Renal cortical epithelial cell (primary cell): ENCODE measurements at places on chromosomes 6 and 20. TPM values are rescaled to one million over a fixed set of nuclear protein-coding genes. Genes with fewer than 3 reads are reported as not detected.
A peak's percentile ranks its signal among the peaks of the same experiment; 100 is the strongest.

DNA sequence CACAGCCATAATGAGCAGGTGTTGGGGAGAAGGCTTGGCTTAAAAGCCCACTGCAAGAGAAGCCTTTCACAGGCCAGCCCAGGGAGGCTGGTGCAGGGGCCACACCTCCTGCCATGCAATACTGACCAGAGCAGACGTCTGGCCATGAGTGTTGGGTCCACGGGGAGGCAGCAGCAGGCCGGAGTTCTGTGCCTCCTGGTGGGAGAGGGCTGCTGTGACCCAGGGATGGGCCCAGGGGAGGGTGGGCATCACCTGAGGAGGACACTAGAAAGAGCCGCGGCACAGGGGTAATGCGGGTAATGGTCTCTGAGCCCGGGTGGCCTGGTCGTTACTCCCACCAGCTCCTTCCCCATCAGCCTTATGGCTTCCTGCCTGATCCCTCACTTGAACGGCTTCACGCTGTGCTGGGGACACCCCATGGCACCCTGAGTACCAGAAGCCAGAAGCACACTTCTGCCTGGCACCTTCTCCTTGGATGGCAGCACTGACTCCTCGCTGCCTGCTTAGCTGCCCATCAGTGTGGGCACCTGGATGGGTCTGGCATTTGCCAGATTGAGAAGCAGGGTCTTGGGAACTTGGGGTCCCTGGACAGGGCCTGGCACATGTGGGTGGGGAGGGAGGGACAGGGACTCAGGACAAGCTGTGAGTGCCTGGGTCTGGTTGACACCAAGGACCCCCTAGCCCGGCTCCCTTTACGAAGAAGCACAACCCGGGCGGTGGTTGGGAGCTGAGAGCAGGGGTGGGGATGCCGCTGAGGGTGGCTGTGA is 108.8 kb downstream of the ASXL1 start:
- DNase-seq, result no peak

DNA sequence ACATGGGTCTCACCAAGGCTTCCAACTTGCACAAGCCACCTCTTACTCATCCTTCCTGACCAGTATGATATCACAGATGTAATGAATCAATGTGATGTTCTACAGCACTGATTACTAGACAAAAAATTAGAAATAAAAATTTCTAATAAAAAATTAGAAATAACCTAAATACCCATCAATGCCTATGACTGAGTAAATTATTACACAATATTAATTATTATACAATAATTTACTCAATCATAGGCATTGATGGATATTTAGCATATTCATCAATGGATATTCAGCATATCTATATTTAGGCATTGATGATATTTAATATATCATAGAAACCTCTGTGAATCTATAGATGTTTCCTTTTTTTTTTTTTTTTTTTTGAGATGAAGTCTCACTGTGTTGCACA is 43.2 kb upstream of the MBOAT1 start:
- no peak for DNase-seq

GRCh38 chr6:82951935-82952334 is 113.7 kb downstream of the UBE3D start:
- DNase-seq, result peak; percentile 7

GRCh38 chr6:24910331-24910960 is 25.3 kb downstream of the RIPOR2 start:
- DNase-seq, result no peak

DNA sequence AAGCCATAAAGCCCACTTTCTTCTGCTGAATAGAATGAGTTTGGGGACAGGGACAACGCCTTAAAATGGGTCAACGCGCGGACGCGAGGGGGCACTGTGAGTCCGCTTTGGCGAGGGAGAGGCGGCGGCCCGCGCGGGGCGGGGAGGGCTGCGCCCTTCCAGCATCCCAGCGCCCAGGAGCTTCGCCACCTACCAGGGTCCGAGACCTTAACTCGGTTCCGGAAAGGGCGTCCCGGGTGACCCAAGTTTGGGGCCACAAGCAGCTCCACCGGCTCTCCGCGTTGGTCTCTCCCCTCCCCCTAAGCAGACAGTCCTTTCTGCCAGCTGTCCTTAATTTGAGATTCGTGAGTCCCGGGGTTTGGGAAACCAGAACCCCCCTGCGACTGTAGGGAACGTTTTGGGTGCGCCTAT is 1.8 kb upstream of the SAMD5 start:
- DNase-seq, result no peak

DNA sequence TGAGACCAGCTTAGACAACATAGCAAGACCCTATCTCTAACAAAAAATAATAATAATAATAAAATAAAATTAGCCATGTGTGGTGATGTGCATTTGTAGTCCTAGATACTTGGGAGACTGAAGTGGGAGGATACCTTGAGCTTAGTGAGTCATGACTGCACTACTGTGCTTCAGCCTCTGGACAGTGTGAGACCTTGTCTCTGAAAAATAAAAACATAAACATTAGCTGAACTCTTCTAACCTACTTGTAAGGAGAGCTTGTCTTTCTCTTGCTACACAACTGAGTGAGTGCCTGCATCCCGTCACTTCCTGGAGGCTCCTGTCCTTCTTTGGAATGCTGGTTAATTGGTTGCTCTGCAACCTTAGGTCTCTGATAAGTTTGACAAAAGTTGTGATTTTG is 5.1 kb upstream of the DBNDD2 start:
- peak; percentile 26 for DNase-seq

- no peak for DNase-seq
These were observed 39.5 kb upstream of the CHRNA4 start for GRCh38 chr20:63400486-63401210.

DNA sequence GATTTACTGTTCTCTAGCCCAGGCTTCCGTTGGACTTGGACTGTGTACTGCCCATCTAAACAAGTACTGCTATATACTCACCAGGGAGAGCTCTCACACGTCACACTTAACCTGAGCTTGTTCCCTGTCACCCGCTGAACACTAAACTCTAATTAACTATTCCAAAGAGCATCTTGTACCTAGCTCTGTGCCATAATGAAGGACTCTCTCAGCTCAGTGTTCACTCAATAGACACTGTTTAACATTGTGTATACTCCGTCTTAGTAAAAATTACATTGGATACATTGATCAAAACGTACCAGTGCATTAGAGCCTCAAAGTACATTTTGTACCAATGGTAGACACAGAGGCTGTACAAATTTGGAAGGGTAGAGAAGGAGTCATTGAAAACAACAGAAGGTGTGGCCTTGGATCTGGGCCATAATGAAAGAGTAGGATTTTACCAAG is 55.4 kb upstream of the EPHA7 start:
- no peak for DNase-seq

GRCh38 chr20:59587570-59587969 is 16.8 kb upstream of the PHACTR3 start:
- no peak for DNase-seq

DNA sequence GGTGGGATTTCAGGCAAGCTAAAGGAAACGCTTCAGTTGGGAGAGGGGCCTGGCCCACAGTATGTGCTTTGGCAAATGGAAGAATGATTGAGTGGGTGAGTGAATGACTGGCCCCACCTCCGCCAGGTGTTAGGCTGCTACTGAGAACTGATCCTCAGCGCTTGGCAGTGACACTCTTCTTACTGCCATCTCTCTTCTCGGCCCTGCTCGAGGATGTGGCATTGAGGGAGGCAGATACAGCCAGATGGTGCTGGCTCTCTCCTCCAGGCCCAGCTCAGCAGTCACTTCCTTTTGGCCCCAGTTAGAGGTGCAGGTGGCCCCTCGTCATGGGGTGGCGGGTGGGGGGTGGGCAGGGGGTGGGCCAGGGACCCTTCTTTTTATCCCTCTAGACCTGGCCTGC is 38.9 kb upstream of the KCNK5 start:
- no peak for DNase-seq

DNA sequence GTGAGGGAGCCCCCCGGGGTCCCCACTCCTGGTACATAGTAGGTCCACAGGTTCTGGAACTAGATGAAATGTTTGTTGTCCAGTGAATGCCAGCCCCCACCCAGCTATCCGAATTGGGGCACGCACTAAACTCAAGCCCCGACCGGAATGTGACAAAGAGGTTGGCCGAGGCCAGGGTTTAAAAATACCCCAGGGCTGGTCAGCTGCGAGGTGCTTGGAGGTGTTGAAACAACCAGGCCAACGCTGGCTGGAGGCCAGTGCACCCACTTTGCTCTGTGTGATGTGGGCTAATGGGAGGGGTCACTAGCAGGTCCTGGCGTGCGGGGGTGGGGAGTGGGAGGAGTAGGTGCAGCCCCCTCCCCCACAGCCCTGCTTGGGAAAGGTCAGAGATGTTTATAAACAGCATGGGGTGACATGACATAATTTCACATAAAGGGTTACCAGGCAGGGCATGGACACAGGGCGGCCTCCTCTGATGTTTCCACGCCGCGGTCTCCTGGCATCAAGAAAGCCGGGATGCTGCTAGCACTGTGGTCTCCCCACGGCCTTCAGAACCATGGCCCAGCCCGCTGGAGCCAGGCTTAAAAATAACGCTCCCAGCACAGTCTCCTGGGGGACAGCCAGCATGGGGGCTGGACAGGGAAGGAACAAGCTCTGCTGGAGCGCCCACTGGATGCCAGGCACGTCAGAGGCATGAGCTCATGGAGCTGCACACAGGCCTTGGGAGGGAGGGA is 111.2 kb upstream of the PTPN1 start:
- peak; percentile 64 for DNase-seq

GRCh38 chr6:88165844-88166492 is at the start of gene CNR1:
Gene CNR1, minus strand, starts transcription at chr6:88166347. Its CDS starts 21,073 bp downstream, at chr6:88145274.
- DNase-seq, result peak; percentile 31

- peak; percentile 54 for DNase-seq
These were observed 19.2 kb downstream of the CAPN11 start for GRCh38 chr6:44177691-44178423.

- no peak for DNase-seq
These were observed 327.5 kb downstream of the SYNE1 start for GRCh38 chr6:152309648-152310047.

DNA sequence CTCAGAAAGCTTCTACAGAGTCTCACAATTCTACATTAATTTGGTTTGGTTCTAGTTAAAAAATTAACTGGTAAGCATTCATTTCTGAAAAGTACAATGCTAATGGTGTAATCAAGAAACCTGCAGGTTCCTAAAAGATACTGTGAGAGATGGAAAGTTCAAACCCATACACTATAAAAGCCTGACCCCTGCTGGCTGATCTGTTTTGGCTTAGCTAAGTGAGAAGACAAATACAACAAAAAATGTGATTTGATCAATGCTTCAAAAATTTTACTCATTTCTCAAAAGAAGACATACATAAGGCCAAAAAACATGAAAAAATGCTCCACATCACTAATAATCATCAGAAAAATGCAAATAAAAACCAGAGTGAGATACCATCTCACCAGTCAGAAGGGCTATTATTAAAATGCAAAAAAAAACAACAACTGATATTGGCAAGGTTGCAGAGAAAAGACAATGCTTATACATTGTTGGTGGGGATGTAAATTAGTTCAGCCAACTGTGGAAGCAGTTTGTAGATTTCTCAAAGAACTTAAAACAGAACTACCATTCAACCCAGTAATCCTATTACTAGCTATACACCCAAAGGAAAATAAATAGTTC is 102.8 kb downstream of the MOXD1 start:
- DNase-seq, result peak; percentile 49

GRCh38 chr6:16903470-16903869 is 142.2 kb upstream of the ATXN1 start:
- DNase-seq, result no peak

DNA sequence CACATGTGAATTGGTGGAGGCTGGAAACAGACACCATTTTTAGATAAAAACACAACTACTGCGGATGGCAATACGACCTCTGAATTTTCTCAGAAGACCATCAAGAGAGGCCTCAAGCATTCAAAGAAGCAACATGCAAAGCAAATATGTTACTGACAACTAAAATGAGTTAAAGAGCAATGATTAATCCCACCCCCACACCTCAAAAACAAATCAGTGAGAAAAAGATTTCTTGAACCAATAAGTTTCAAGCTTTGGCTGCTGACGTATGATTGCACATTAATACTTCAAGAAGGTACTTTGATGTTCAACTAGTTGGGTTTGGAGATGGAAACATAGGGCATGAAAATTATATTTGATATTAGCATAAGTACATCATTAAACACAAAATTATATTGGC is 982 bp downstream of the MMUT start:
- peak; percentile 58 for DNase-seq

GRCh38 chr6:135525594-135525993 is 28.1 kb upstream of the AHI1 start:
- no peak for DNase-seq

GRCh38 chr6:5590187-5590586 is 328.9 kb downstream of the FARS2 start:
- DNase-seq, result no peak

- no peak for DNase-seq
These were observed 461.3 kb downstream of the GJA1 start for GRCh38 chr6:121896771-121897170.

- DNase-seq, result no peak
These were observed 383.8 kb upstream of the MAP3K7 start for GRCh38 chr6:90970672-90971071.

GRCh38 chr6:168158980-168159349 is 80.0 kb upstream of the FRMD1 start:
- no peak for DNase-seq

DNA sequence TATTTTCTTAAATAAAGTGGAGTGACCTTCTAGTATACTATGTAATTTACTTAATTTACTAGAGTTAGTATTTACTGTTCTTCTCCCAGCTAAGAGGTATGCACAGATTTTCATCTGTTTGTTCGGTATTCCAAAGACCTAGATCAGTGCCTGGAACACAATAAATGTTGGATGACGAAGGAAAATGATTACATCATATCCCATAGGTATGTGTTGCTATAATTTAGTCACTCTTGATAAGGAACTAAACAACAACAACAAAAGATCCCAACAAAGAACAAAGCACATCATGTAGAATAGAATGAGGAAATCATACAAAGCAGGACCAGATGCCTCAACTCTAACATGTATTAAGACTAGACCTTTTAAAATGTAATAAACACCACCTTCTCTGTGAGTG is 89.6 kb upstream of the ADGRF1 start:
- DNase-seq, result no peak

DNA sequence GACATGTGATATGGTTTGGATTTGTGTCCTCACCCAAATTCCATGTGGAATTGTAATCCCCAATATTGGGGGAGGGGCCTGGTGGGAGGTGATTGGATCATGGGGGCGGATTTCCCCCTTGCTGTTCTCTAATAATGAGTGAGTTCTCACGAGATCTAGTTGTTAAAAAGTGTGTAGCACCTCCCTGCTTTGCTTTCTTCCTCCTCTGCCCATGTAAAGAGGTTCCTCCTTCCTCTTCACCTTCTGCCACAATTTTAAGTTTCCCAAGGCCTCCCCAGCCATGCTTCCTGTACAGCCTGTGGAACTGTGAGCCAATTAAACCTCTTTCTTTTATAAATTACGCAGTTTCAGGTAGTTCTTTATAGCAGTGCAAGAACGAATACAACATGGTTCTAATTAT is 2.1 kb upstream of the ZNF451 start:
- no peak for DNase-seq

The BMP5 gene
- not detected in 2 replicates for total RNA-seq

The TTI1 gene
- total RNA-seq, result 14.4 and 20.6 TPM in 2 replicates

The DYNLT2 gene
- total RNA-seq, result 0.35 and 0.75 TPM in 2 replicates

The C6orf141 gene
- total RNA-seq, result 2.4 and 4.7 TPM in 2 replicates

The SRMS gene
- total RNA-seq, result not detected in 2 replicates

The EMILIN3 gene
- not detected in 2 replicates for total RNA-seq

The SIRPB1 gene
- total RNA-seq, result 3.3 and 6.7 TPM in 2 replicates

The PRPH2 gene
- 0.17 and 1.2 TPM in 2 replicates for total RNA-seq

The HLA-DOA gene
- 0.55 and 1.6 TPM in 2 replicates for total RNA-seq

The MROH8 gene
- total RNA-seq, result 1.1 and 1.2 TPM in 2 replicates

The PRR18 gene
- not detected in 2 replicates for total RNA-seq

The NKX2-2 gene
- total RNA-seq, result not detected in 2 replicates

The RIPOR2 gene
- total RNA-seq, result 0.60 and 1.0 TPM in 2 replicates

The SIRPD gene
- not detected in 2 replicates for total RNA-seq

The TRIM40 gene
- total RNA-seq, result not detected in 2 replicates
